ENCODE measurements at places on chromosomes 3 and 15.

- DNase-seq = no peak
Observed at GRCh38 chr3:61869371-61869770, 308.0 kb downstream of the PTPRG start.

DNA sequence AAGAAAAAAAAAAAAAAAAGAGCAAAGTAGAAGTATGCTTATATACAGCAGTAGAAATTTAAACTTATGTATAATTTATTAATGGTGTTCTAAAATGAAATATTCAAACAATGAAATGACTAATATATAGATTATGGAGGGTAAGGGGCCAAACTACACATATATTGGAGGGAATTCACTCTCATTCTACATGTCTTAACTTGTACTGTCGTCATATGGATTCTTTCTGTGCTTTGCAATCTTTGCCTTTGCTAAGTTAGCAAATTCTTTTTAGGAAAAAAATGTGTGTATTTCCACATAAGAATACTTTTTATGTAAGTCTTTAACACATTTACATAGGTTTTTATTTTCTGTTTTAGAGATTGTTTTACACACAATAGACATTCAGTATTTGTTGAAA is 118.9 kb upstream of the MBNL1 start:
- DNase-seq = no peak

- no peak for DNase-seq
Observed at GRCh38 chr3:197431346-197431910, 124.3 kb downstream of the BDH1 start.

GRCh38 chr15:37516621-37517020 is 416.3 kb upstream of the MEIS2 start:
- no peak for DNase-seq

DNA sequence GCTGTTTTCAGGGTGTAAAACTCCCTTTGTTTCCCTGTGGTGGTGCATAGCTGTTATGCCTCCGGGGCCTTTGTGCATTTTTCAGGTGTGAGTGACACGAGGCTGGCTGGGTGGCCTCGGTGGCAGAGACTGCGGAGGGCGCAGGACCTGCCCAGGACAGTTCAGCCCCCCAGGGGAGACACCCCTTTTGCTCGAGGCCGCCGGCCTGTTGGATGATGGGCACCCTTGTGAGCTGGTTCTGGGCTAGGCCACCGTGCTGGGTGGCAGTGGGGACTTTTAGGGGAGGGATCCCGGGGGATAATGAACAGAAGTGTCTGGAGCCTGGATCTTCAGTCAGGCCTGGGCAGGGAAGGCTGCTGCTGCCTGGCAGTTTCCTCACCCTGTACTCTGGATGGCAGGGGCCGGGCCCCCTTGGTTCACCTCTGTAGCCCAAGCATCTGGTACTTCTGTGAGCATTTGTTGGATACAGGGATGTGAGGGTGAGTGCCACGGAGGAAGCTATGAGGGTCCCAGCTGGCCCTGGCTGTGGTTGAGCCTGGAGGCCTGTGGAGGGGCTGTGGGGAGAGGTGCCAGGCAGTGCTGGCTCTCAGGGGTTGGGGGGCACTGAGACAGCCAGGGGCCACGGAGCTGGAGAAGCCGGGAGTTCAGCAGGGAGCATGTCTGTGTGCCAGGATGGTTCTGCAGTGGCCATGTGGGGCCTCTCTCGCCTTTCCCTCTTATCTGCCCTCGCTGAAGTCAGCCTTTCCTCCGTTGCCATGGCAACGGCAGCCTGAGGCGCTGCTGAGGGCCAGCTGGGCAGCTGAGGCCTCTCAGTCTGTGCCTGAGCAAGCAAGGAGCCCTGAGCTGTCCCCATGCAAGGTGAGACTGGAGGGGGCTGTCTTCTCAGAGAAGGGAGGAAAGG is 49.0 kb downstream of the KY start:
- DNase-seq = no peak

GRCh38 chr3:45227071-45227820 is 1.2 kb upstream of the TMEM158 start:
- DNase-seq = no peak

- no peak for DNase-seq
Observed at GRCh38 chr15:57496946-57497869, 94.5 kb upstream of the MYZAP start.

- DNase-seq = no peak
Observed at GRCh38 chr3:62586356-62586755, 213.0 kb upstream of the FEZF2 start.

- DNase-seq = no peak
Observed at GRCh38 chr3:190718671-190719070, 143.8 kb downstream of the GMNC start.

DNA sequence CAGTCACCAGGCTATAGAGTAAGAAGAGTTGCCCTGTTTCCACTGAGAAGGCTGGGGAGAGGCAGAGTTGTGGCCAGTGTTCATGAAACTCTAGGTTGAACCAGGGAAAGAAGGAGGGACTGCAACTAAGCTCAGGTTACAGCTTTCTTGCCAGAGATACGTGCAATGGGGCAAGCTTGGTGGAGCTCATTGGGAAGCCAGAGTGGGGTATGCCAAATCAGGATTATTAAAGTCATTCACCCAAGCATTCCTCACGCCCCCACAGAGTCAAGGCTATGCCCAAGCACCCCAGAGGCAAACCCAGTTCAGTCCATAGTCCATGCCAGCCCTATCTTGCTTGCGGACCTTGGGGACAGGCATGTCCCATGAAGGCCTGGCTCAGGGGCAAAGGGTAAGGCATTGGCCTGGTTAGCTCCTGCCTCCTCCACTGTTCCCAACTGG is 17.6 kb downstream of the SLC6A20 start:
- no peak for DNase-seq

- DNase-seq = no peak
Observed at GRCh38 chr3:194575484-194576210, 57.6 kb downstream of the TMEM44 start.

- no peak for DNase-seq
Observed at GRCh38 chr15:53976844-53977392, 1.3 kb upstream of the UNC13C start.

DNA sequence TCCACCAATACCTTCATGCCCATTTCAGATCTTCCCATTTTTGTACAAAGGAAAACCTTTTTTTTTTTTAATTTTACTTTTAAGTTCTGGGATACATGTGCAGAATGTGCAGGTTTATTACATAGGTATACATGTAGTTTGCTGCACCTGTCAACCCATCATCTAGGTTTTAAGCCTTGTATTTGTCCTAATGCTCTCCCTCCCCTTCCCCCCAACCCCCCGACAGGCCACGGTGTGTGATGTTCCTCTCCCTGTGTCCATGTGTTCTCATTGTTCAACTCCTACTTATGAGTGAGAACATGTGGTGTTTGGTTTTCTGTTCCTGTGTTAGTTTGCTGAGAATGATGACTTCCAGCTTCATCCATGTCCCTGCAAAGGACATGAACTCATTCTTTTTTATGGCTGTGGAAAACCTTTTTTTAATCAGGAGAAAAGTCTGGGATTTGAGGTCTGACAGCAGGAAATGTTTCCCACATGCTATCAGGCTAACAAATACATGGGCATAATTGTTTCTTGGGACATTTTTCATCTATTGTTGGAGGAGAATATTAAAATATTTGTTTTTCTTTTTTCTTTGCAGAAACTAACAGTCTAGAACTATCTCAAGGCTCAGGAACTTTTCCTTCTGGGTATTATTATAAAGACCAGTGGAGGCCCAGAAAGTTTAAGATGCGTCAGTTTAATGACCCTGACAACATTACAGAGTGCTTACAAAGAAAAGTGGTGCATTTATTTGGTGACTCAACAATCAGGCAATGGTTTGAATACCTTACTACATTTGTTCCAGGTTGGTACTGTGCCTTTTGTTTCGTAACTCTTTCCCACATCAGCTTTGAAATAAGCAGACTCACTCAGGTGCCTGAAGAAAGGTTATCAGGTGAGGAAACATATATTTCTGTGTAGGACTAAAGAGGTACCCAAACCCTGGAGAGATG is 32.8 kb upstream of the NFKBIZ start:
- no peak for DNase-seq

- DNase-seq = no peak
Observed at GRCh38 chr3:168071591-168072322, 24.0 kb downstream of the GOLIM4 start.

GRCh38 chr3:46863261-46863782 is at the start of gene MYL3:
MYL3 (minus strand) TSS chr3:46863444; CDS start chr3:46863390, 54 bp downstream.
- DNase-seq = no peak

DNA sequence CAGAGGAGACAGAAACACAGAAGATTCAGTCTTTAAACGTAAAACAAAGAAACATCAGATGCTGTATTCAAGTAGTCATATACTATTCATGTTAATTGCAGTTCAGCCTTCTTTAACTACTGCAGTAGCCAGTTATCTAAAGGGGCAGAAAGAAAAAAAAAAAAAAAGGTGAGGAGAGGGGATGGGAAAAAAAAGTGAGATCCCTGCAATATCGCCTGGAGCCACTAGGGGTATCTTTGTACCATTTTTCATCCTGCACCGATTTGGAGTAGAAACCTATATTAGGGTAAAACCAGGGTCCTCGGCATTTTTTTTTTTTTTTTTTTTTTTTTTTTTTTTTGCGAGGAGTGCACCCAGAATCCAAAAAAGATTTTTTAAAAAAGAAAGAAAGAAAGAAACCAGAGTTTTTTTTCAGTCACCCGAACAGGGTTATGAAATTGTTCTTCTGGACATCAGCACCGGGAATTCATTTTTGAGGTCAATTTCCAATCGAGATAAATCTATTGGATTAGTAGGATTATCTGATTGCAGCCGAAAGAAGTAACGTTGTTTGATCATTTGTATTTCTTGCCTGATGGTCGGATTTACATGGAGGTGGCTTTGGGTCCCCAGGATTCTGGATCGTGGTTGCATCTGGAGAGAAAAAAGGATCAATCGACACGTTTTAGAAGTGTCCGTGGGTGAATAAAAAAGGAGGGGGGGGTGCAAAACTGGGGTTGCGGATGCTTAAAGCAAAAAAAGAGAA is 186.7 kb downstream of the NLGN1 start:
- DNase-seq = no peak

DNA sequence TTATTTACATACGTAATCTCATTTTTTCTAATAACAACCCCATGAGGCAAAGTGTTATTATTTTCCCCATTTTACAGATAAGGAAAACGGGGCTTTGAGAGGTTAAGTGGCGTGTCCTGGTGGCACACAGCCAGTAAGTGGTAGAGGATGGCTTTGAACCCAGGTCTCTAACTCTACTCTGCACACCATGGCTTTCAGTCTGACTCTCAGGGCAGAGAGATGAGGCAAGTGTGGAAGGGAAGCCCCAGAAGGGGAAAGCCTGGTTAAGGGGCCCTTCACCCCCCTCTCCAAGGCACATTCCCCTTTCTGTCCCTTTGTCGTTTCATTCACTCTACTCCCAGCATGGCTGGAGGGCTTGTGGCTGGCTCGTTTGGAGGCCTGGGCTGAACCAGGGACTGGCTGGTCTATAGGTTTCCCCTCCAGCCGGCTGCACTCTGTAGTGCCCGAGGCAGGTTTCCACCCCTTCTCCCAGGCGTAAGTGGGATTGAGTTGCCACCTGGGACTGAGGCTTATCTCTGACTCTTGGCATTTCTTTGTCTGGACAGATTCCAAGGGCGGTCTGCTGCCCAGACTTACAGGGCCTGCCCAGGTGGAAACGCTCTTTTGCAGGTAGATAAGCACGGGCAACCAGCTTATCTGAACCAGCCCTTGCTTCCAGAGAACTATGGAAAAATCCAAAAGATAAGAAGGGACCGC is 12.1 kb downstream of the SEMA4B start:
- DNase-seq = no peak

DNA sequence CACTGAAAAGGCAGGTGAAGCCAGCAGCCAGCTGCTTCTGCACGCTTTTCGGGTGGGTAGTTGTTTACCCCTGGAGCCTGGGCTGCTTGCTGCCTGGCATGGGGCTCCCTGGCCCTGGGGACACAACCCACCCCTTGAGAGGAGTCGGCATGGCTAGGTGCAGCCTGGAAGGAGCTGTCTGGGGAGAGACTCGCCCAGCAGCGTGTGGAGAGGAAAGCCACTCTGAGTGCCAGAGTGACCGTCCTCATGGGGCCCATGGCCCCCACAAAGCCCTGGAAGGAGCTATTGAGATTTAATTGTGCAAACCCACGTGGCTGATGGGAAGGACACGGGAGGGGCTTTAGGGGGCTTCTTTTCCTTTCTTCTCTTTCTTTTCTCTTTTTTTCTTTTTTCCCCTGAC is 137.5 kb downstream of the OPA1 start:
- no peak for DNase-seq

- no peak for DNase-seq
Observed at GRCh38 chr3:149590691-149591441, 67.0 kb downstream of the WWTR1 start.

GRCh38 chr3:88219138-88219792 is 69.5 kb downstream of the C3orf38 start:
- no peak for DNase-seq

GRCh38 chr3:60973321-60973720 is 277.9 kb downstream of the FHIT start:
- DNase-seq = no peak

DNA sequence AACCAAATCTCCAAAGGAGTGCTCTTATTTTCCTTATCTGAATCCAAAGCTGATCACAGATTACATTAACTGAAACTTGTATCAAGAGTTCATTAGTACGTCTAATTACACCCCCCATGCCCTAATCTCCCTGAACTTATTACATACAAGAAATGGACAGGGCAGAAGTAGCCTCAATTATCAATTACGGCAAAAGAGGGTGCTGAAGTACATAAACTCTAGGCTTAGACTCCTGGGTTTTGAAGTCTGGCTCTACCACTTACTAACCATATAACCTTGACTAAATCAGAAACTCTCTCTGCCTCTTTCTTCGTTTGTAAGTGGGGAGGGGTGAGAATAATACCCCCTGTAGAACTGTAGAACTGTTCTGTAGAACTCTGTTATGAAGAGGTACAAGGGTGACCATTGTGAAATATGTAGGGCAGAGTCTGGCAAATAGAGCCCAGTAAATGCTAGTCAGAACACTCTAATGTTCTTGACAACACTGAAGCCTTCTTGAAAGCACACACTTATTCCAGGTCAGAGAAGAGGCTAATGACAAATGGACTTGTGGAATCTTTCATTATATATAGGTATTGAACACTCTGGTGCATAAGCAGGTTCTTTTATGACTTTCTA is 19.6 kb upstream of the OR5K4 start:
- no peak for DNase-seq

GRCh38 chr15:101323793-101324523 is 28.9 kb upstream of the SNRPA1 start:
- DNase-seq = no peak

DNA sequence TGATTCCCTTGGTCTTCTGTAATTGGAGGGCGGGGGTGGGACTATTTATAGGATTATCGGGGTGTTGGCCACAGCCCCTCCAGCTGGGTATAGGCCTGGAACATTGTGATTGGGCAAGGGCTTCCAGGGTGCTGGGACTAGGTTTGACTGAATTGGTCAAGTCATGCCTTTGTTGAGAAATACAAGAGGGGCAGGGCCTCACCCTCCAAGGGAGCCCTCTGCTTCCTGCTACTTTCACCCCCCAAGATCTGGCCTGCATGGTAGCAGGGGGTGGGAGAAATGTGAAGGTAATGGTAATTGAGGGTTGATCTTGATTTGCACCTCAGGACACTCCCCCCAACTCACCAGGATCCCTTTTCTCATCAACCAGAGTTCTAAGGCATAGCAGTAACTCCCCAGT is 25.2 kb downstream of the TRIM71 start:
- no peak for DNase-seq

GRCh38 chr3:164640591-164640990 is 437.7 kb downstream of the SI start:
- no peak for DNase-seq
